ENCODE measurements at places on chromosomes 1 and 21.

DNA sequence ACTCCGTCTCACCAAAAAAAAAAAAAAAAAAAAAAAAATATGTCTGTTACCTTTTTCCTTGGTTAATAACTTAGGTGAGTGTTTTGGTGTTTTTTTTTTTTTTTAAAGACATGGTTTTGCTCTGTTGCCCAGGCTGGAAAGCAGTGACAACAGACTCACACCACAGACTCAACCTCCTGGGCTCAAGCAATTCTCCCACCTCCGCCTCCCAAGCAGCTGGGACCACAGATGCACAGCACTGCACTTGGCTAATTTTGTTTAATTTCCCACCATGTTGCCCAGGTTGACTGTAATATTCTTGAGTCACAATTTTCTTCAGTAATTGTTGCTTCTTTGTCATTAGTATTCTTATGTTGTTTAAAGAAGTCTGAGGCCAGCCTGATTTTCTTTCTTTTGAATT is 149.2 kb upstream of the SYT6 start:
- DNase-seq, result no peak

GRCh38 chr1:48675251-48675650 is 101.4 kb downstream of the BEND5 start:
- no peak for DNase-seq

DNA sequence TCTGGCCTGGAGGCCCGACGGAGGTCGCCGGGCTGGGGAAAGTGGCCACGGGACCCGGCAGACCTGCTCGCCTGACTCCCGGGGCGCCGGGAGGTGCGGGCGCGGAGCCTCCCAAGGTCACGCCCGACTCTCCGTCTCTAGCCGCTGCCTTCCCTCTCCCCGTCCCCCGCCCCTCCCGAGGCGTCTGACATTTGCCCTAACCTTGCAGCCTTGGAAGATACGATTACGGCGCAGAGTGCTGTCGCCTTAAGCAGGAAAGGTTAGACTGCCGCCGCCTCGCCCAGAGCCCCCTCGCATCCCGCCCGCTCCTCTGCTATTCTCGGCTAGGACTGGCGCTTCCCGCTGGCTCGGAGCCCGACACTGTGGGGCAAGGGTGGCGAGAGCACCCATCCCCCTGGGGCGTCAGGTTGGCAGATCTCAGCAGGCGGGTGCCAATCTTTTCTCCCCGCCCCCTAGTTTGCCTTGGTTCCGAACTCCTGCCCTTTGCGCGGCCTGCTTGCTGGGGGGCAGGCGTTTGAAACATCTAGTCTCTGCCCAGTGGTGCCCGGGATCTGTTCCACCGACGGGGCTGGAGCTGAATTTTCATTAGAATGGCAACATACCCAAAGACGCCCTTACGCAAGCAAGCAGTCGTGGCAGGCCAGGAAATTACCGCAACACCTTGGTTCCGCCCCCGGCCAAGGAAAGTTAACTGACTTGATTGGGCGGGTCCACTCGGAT is 835 bp downstream of the PGM1 start:
- DNase-seq, result peak; percentile 80

DNA sequence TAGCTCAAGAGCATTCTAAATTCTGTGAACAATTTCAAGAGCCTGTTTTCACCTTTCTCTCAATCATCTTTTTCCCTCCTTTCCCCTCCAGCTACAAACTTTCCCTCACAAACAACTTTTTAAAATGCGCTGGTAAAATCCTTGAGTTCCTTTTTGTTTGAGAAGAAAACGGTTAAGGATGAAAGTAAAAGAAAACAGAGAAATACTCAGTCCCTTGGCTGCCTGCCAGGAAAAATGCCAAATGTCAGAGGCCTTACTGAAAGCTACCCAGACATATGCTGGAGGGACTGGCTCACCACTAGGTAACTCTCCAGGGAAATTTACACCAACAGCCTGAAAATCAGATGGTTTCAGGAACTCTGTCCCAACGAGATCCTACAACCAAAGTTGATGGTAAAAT is 11.0 kb upstream of the SERBP1 start:
- DNase-seq, result no peak

GRCh38 chr1:216824511-216824910 is 101.3 kb upstream of the ESRRG start:
- DNase-seq, result no peak

- no peak for DNase-seq
Observed at GRCh38 chr1:67956116-67956515, 94.3 kb downstream of the DIRAS3 start.

- no peak for DNase-seq
Observed at GRCh38 chr1:84374991-84375696, 23.1 kb upstream of the DNASE2B start.

- DNase-seq, result no peak
Observed at GRCh38 chr1:10529765-10530164, 55.0 kb downstream of the PEX14 start.

- peak; percentile 96 for DNase-seq
Observed at GRCh38 chr1:153985941-153986761, at the start of gene RAB13. Gene RAB13 (minus strand): TSS chr1:153986339. CDS start chr1:153986236, 103 bp downstream.

DNA sequence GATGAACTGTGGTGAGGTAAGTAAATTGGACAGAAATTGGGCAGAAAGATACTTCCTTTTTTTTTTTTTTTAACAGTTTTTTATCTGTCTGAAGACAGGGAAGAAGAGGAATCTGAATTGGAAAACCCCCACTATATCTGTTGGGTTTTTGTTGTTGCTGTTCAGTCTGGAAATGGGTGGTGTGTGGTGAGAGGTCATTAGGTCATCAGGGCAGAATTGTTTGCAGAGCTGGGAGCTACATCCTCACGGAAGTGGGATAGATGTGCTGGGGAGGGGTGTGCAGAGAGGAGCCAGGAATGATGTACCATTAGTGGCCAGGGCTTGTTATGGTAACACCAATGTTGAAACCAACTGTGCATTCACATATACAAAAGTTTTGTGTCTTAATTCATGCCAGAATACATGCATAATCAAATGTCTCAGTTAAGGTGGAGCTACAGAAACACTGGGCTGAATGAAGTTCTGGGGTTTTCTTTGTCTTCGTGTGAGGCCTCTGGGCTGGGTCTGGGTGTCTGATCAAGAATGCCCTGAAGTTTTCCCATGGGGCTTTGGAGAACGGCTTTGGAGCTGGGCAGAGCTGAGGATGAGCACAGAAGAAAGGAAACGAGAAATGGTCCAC is 12.4 kb downstream of the USP25 start:
- DNase-seq, result no peak

GRCh38 chr1:95116580-95117206 is 462 bp upstream of the TLCD4 start:
- peak; percentile 77 for DNase-seq

GRCh38 chr1:247429496-247429895 is 13.5 kb downstream of the NLRP3 start:
- no peak for DNase-seq

GRCh38 chr1:44576456-44577150 is 97.7 kb downstream of the TMEM53 start:
- DNase-seq, result no peak

DNA sequence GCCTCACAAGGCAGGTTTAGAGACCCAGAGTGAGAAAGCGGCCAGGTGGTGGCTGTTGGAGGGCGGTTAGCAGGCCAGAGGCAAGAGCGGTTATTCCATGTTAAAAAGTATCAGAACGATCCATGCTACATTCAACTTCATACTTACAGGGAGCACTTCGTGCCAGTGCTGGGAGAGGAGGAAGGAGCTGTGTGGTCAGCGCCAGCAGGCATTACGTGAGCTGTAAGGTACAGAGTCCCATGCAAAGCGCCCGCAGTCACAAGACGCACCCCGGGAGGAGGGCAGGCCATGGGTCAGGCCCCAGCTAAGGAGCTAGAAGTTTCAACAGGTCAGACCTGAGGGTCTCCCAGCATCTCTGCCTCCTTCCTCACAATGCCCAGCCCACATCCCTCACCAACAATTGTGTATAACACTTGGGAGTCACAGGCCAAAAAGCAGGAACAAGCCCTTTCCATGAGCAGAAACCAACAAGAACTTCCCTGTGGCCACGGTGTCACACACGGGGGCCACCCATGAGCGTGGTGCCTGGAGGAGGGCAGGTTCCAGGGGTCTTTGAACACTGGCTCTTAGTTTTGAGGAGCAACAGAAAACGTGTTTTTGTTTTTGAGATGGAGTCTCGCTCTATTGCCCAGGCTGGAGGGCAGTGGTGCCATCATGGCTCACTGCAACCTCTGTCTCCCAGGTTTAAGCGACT is 21.8 kb upstream of the GPR153 start:
- DNase-seq, result no peak

DNA sequence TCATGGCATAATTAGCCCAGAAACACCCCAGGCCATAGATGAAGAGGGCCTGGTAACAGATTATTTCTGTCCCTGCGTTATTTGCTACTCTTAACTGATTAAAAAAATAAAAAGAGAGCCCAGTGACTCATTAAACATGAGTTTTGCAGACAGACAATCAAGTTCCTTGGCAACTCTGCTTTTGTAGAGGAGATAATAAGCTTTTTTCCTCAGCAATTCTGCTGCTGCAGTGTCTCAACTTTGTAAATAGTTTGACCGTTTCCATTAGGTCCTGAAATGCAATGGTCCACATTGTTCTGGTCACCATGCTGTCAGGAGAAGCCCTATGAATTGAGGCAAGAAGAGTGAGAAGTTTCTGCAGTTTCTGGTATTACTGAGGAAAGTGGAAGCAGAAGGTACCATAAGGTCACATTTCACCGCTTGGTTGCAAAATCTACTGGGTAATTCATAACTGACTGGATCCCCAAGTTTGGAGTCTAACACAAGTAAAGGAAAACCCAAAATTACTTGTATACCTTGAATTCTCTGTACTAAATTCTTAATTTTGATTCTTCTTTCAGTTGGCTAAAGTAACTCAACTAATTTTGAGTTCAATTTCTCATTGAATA is 139.5 kb downstream of the ZZZ3 start:
- no peak for DNase-seq

GRCh38 chr1:230206976-230207375 is 139.9 kb downstream of the GALNT2 start:
- DNase-seq, result no peak

DNA sequence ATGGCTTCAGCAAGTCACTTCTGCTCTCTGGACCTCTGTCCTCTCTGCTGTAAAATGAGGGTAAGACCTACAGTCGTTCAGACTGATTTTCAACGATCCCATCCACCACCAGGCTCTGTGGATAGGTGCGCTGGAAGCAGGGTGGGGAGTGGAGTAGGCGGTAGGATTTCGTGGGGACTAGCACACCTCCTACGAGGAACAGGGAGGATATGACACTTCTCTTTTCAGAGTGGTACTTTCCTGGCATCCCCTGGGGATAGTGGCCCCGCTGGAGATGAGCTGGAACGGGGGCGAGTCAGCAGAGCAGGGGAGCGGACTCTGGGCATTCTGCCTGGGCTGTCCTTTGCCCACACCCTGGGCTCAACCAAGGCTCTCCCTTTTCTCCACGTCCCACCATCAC is 17.7 kb downstream of the ETNK2 start:
- DNase-seq, result no peak

GRCh38 chr1:95145493-95145892 is 28.3 kb downstream of the TLCD4 start:
- no peak for DNase-seq

GRCh38 chr1:155124503-155125463 is 2.9 kb upstream of the EFNA1 start:
- no peak for DNase-seq

GRCh38 chr1:46133181-46133658 is 791 bp upstream of the PIK3R3 start:
- no peak for DNase-seq

DNA sequence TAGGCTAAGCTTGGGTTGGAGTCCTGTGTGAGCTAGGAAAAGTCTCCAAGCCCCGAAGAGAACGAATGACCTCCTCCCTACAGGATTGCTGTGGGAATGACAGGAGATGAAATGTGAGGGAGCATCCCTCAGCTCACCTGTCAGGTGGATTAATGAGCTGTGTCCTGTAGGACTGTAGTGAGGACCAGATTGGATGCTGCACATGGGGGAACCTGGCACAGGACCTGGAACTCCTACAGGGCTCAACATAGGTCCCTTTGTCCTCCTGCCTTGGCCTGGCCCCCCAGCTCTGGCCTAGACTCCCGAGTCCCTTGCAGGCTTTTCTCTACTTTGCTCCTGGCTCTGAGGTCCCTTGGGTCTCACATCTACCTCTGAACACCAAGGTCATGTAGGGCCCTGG is 155.7 kb downstream of the PTPRU start:
- DNase-seq, result peak; percentile 49

DNA sequence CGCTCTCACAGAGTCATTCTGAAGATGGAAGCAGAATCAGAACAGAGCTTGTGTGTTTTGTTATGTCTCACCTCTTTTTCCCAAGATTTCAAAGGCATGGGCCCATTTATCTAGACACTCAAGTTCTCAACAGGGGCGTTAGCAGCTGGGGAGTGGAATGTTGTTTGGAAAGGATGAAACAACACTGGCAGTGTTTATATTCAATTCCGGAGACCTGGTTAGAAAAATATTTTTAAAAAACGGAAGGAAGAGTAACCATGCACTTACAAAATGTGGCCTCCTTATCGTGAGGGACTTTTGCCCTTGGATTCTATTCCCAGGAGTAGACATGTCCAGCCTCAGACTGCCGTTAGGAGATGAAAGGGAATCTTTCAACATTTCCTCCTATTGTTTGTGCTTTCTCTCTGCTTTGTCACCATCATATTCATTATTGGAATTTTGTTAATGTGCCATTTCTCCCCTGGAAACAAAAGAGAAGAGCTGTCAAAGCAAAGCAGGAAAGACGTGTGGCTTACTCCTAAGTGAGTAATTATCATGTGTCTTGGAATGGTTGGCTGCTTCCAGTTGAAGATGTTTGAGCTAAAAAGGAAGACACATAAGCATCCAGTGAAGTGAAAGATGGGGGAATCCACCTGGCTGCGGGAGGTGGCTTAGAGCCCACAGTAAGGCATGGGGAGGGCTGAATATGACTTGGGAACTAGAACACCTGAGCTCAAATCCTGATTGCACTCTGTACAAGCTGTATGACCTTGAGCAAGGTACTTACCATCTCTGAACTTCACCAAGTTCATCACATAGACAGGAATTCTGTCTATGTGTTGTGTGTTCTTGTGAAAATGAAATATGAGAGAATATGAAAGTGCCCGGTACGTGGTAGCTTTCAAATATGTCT is 71.7 kb upstream of the JUN start:
- no peak for DNase-seq

DNA sequence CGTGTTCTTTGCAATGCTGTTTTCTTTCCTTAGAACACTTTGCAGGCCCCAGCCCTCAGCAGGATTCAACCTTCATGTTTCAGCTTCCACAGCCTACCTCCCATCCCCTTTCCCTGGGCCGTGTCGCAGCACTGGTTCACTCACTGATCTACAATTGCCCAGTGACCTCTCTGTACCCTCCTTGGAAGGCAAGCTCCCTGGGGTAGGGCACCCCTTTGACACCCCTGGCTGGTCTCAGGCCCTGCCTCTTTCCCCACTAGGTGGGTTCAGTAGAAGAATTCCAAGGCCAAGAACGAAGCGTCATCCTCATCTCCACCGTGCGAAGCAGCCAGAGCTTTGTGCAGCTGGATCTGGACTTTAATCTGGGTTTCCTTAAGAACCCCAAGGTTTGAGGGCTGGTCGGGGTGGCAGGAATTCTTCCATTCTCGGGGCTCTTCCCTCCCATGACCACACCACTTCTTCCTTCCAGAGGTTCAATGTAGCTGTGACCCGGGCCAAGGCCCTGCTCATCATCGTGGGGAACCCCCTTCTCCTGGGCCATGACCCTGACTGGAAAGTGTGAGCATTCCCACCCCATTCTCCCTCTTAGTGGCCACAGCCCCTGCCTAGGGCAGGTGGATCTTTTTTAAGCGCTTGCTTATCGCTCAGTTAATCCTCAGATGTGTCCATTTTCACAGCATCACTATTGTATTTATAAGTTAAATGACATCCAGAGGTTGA is 7.3 kb downstream of the RHOC start:
- no peak for DNase-seq

All from coronary artery (tissue), 2 donors.